ENCODE measurements at places on chromosomes 7 and 10. TPM values are rescaled to one million over a fixed set of nuclear protein-coding genes. Genes with fewer than 3 reads are reported as not detected.

The SHH gene
- 0.72 TPM for total RNA-seq

The SFRP5 gene
- total RNA-seq = not detected

The CHN2 gene
- total RNA-seq = not detected

The CDK14 gene
- total RNA-seq = 10.4 TPM

The HPSE2 gene
- not detected for total RNA-seq

The PNLIPRP2 gene
- not detected for total RNA-seq

The JCAD gene
- total RNA-seq = 0.48 TPM

The BAZ1B gene
- 41.8 TPM for total RNA-seq

The NAMPT gene
- total RNA-seq = 325 TPM

The SERPINE1 gene
- total RNA-seq = 126 TPM

The PDGFA gene
- 38.1 TPM for total RNA-seq

The CALHM1 gene
- total RNA-seq = not detected

The OR13A1 gene
- under 0.01 TPM for total RNA-seq

The TMEM176B gene
- total RNA-seq = not detected

The GSDME gene
- 54.0 TPM for total RNA-seq

The STEAP1 gene
- 20.0 TPM for total RNA-seq

The ABCB1 gene
- 0.64 TPM for total RNA-seq

The PDE6C gene
- total RNA-seq = not detected

The CCL24 gene
- total RNA-seq = not detected

The UPK3BL2 gene
- total RNA-seq = 17.1 TPM

The MEST gene
- 12.0 TPM for total RNA-seq

The FBXO24 gene
- not detected for total RNA-seq

The TMEM72 gene
- not detected for total RNA-seq

The ACBD7 gene
- total RNA-seq = 0.48 TPM

The LGI1 gene
- total RNA-seq = not detected

The HSPB1 gene
- 153 TPM for total RNA-seq

The ANKRD2 gene
- total RNA-seq = 9.9 TPM

The LMOD2 gene
- total RNA-seq = not detected

The UNCX gene
- total RNA-seq = not detected

The LZTS2 gene
- total RNA-seq = 91.6 TPM

The GNGT1 gene
- not detected for total RNA-seq

The BTRC gene
- total RNA-seq = 9.6 TPM

The TEX36 gene
- total RNA-seq = not detected

The PPP1R17 gene
- total RNA-seq = not detected

The LIPK gene
- 0.48 TPM for total RNA-seq

The ENO4 gene
- total RNA-seq = not detected

The CALN1 gene
- total RNA-seq = under 0.01 TPM

The EFCAB10 gene
- total RNA-seq = 0.64 TPM

The GPR85 gene
- 0.48 TPM for total RNA-seq

The SYT15 gene
- not detected for total RNA-seq

The RAB11FIP2 gene
- total RNA-seq = 8.0 TPM
